H9 (cell line): ENCODE measurements at places on chromosomes 6 and 20.

DNA sequence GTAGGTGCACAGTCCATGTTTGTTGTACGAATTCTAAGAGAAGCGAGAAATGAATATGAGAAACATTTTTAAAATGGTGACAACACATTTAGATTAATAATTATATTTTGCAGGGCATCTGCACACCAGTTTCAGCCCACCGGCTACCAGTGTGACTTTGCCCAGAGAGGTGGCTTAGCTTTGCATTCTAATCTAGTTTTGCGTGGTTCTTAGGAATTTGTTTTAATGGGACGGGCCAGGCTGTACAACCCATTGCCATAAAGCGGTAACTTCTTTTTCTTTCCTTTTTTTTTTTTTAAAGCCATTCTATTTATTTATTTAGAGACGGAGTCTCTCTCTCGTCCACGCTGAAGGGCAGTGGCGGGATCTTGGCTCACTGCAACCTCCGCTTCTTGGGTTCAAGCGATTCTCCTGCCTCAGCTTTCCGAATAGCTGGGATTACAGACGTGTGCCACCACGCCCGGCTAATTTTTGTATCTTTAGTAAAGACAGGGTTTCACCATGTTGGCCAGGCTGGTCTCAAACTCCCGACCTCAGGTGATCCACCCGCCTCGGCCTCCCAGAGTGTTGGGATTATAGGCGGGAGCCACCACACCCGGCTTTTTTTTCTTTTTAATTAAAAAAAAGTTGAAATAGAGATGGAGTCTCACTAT is 829 bp downstream of the MANBAL start:
- DNase-seq: no peak

DNA sequence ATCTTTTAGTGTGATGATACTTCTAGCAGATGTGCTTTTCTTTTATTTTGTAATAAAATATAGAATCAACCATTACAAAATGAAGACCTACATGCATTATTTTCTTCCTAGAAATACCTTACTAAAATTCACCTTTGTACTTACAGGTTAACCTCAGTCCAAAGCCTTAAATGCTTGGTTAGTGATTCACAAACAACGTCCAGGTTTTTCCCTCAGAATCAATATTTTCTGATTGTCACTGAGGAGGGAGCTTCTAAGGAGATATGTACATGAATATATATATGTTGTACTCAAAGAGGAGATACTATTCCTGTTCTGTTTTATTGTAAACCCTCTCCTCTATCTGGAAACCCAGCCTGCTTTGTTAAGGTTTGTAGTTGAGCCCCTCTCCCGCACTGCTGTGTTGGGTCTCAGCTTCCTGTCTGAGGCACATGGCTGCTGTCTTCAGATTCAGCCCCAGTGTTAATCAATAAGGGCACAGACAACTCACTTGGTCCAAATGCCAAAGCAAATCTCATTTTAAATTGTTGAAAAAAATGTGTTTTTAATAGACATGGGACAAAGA is 33.9 kb upstream of the HS3ST5 start:
- DNase-seq: no peak

DNA sequence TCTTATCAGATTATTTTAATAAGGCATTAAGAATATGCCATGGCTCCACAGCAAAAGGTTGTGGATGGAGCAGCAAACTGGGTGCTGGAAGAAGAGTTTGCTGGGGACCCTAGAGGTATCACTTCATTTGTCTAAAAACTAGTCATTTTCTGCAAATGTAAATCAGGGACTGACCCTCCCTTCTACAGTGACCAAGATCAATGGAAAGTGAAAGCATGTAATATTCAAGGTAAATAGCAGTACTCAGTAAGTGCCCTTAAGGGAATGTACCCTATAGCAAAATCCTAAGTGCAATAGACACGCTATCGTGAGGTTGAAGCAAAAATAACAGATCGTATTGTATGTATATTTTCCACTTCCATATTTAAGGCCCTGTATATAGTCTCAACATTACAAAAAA is 38.7 kb downstream of the TRDN start:
- no peak for DNase-seq

- DNase-seq: no peak
These were observed 197.9 kb downstream of the TFAP2C start for GRCh38 chr20:56826705-56827665.

GRCh38 chr6:116512734-116513133 is 1.3 kb downstream of the CALHM5 start:
- no peak for DNase-seq

DNA sequence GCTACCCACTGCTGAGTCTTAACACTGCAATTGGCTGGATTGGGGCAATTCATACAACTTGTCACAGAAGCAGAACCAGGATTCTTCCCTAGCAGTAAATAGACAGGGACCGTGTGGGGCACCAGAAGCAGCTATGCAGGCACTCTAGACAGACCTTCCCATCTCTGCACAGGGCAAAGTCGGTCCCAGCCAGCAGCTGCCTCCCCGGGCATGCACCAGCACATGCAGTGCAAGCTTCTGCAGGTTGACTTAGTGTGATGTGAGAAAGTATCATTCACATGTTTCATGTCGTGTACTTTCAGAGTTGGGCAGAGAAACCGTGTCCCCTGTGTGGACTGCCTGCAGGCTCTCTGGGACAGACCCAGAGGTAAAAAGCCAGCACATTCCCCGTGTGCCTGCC is 98.0 kb upstream of the FOXA2 start:
- no peak for DNase-seq

DNA sequence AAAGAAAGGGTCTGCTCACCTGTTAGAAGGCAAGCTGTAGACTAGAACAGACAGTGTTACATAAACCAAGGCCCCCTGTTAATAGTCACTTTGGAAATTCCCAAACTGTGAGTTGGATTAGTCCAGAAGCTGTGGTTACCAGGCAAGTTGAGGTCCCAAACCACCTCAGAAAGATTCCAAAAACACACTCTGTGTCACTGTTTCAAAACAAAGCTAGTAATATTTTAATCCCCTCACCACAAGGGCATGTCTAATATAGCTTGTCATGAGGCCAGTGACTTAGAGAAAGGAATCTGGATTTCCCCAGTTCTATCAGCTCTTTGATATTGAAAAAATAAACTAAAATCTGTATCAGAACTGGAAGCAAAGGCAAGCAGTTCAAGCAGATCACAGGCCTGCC is 244.6 kb downstream of the HAO1 start:
- no peak for DNase-seq

DNA sequence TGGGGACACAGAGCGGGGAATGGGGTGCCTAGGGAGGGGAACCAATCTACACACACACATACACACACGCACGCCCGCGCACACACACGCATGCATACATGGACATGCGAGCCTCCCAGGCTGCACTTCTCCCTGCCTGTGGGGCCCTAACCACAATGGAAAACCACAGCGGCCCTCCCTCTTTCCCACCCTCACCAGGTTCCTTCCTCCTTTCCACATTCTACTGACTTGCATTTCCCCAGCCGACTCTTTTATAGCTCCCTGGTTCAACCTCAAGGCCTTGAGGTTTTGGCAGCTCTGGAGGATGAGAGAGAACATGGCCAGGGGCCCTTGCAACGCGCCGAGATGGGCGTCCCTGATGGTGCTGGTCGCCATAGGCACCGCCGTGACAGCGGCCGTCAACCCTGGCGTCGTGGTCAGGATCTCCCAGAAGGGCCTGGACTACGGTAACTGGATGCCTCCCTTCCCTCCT is at the start of gene BPI:
Gene BPI, plus strand, starts transcription at position 249 of the 472 bp plus-strand sequence. Its CDS starts 68 bp downstream, at position 317.
- DNase-seq: no peak

DNA sequence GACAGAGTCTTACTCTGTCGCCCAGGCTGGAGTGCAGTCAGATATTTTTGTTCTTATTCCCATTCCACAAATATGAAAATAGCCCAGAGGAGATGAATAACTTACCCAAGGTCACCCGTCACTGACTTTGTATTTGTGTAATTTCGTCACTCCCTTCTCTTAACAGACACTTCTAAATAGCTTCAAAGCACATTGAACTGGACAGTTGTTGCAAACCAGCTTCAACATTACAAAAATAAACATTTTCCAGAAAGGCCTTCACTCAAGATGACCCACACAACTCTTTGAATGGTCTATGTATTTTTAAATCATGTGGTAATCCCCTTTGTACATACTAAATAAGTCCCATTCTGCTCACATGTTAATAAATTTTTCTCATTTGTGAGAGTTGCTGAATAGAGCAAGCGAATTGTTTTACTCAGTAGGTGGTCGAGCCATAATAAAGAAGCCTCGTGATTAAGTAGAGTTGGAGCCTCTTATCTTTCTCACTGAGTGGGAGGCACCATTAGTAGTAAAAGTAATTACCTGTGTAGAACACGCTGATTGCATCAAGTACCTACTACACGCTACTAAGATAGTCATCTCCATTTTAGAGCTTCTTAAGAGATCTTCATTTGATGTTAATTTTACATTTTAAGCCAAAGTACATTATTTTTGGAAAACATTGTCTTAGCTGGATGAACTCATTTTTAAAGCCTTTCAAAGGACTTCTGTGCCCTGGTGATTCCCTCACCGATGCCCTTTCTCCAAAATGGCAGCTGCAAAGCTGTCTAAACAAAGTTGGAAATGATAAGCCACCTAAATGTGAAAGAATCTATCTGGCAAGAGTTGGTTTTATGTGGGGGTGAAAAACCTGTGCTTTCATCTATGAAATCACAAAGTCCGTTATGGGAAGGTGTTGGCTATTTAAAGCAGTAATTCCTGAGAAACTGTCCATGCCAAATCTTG is 110.0 kb downstream of the TSHZ2 start:
- no peak for DNase-seq

GRCh38 chr6:140193269-140193668 is 818.8 kb upstream of the CITED2 start:
- no peak for DNase-seq

DNA sequence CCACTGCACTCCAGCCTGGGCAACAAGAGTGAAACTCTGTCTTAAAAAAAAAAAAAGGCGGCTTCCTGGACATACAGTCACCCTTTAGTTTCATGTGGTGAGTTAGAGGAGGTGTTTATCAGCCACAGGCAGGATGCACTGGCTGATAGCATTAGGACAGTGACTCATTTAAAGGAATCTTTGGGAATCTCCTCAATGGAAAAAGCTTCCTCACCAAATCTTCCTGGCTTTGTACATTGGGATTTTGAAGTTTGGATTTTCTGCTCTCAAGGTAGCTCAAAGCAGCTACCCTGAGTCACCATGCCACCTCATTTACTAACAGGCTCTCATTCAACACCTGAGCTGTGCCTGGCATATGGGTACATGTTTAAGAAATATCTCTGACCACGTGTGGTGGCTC is 20.2 kb downstream of the PRPH2 start:
- DNase-seq: no peak

DNA sequence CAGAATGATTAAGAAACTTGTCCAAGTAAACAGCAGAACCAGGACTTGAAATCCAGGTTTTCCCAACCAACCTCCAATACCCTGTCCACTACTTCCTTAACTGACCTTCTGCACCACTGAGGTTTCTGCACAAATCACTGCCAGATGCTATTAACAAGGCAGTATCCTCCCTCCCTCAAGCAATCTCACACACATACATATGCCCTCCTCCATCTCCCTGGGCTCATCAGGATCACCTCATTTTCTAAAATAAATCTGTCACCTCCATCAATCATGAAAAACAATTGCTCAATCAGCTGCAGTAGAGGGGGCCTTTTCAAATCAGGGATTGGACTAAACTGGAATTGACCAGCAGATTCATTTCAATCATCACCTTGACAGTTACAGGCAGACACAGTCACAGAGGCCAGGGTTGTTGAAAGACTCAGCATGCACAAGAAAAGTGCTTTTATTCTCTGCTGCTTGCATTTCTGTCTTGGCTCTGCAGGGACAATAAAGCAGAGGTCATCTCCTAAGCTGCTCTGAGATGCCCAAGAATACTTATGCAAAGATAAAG is 539.4 kb downstream of the PTPRT start:
- no peak for DNase-seq

- no peak for DNase-seq
These were observed 758.3 kb downstream of the KIF16B start for GRCh38 chr20:15814911-15815310.

- DNase-seq: no peak
These were observed 242.1 kb downstream of the SOD2 start for GRCh38 chr6:159450815-159451465.

DNA sequence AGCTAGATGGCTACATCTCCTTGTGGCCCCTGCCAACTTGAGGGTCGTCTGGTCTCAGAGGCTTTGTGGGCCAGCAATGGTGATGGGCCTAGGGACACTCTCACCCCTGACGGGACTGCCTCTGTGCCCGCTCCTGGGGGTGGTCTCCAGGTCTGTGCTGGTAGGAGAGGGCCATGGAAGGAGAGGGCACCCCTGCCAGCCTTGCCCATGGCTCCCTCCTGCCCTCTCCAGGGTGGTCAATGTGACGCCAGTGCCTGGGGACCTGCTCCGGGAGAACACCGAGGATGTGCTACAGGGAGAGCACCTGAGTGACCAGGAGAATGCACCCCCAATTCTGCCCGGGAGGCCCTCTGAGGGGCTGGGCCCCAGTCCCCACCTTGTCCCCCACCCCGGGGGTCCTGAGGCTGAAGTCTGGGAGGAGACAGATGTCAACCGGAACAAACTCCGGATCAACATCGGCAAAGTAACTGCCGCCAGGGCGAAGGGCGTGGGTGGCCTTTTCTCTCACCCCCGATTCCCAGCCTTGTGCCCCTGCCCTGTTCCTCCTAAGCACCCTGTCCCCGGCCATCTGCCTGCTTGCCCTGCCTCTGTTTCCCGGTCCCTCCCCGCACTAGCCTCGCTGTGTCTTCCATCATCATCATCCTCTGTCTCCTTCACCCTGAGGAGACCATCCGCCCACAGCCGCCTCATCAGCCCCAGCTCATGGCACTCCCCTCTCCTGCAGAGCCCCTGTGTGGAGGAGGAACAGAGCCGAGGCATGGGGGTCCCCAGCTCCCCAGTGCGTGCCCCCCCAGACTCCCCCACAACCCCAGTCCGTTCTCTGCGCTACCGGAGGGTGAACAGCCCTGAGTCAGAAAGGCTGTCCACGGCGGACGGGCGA is 15.8 kb downstream of the TTBK1 start:
- no peak for DNase-seq

- no peak for DNase-seq
These were observed 49.5 kb downstream of the CD164 start for GRCh38 chr6:109332748-109333147.

DNA sequence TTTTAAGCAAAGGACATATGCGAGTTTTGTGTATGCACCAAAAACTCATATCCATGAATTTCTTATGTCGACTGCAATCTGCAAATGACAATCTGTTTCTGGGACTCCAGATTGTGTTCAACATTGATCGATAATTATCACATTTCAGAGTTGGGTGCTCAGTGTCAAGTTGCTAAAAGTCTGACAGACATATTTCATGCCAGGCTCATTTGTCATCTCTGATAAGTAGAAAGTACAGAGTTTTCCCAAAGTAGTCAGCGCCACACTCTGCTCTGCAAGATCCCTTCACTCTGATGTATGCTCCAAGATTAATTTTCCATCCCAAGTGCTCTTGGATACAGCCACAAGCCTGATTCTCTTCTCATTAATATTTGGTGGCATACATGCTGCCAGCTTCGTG is 331.1 kb downstream of the DOK5 start:
- no peak for DNase-seq
